HT1080 (cell line): ENCODE measurements at places on chromosomes 12 and 14.

DNA sequence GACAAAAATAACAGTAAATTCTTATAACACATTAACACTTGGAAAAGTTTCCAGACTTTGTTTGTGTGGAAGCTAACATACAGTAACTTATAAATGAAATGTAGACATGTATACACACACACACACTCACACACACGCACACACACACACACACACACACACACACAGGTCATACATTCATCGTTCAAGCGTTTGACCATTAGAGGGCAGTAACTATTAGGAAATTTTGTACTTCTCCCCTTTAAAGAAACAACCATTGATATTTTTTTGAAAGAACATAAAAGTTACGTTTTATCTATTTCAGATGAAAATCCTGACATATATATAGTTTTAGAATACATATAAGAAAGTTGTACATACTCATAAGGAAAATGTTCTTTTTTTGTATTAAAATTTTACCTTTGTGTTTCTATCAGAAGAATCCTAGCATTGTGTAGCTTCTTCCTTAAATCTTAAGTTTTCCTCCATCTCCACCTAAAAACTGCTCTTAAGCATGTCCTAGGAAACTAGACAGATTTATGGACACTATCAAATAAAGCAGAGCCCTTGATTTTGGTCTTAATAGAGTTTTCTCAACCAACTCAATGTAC is 29.0 kb downstream of the PTPRQ start:
- peak; percentile 69 for DNase-seq

GRCh38 chr12:6310771-6311610 is 509 bp downstream of the PLEKHG6 start:
- DNase-seq: no peak

DNA sequence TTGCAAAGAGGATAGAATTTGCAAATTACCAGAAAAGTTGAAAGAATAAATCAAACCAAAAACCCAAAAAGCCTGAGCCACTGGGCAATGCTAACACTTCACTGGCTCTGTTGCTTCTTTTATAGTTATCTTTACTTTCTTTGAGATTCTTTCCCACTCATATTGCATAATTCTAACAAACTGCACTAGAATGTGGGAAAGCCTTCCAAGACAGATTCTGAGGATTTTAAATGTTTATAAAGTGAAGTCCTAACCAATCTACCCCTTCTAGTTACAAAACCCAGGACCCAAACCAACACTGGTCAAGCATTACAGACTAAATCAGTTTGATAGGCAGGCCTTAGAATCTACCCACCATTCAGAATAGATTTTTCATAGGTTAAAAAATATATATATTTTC is 150.9 kb downstream of the MED13L start:
- no peak for DNase-seq

- peak; percentile 44 for DNase-seq
Observed at GRCh38 chr12:121060149-121061001, 21.3 kb upstream of the OASL start.

GRCh38 chr12:92146497-92147224 is 1.0 kb upstream of the BTG1 start:
- DNase-seq: no peak

- no peak for DNase-seq
Observed at GRCh38 chr12:123059500-123059899, 79.0 kb downstream of the ARL6IP4 start.

DNA sequence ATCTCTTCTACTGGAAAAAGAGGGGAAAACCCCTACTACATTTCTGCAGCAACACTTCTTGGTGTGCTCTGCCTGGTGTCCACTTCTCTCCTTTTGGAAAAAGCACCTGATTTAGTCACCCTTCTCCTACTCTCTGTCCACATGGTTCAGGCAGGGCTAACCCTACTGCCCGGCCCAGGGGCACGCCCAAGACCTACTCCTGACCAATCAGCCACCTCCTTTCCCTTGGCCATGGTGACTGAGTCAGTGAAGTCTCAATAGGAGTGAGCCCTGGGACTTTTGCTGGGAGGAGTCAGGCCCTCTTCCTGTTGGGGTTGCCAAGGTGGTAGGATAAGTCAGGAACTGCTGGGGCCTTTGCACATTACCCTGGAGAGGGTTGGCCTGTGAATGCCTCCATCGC is 52.5 kb upstream of the MYL2 start:
- no peak for DNase-seq

DNA sequence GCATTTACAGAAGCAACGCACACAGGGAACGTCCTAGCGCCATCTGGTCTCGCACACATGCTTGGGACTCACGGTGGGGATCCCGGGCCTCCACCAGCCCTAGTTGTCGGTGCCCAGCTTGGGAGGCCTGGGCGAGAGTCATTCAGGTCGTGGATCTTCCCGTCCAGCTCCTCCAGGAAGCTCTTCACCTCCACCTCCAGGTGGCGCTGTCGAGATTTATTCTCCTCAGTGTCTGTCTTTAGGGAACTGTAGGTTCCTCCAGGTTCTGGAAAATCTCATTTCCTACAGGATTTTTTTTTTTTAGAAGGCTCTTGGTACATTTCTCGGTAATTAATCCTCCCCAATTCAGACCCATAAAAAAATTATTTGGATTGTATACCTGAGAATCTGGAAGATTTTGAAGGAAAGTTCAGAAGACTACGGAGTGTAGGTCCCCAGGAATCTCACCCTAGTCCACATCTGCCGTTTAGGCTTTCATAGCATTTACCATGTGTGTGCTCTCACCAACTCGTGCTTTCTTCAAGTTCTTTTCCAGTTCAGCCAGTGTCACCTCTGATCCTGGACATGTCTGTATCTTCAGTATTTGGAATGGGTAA is 910.0 kb downstream of the TMEM121 start:
- peak; percentile 25 for DNase-seq

- peak; percentile 97 for DNase-seq
Observed at GRCh38 chr14:53011053-53011462, 60.2 kb upstream of the FERMT2 start.

GRCh38 chr12:11652351-11653040 is 3.0 kb downstream of the ETV6 start:
- DNase-seq: peak; percentile 57

GRCh38 chr12:49549735-49550692 is 11.2 kb downstream of the KCNH3 start:
- DNase-seq: no peak

DNA sequence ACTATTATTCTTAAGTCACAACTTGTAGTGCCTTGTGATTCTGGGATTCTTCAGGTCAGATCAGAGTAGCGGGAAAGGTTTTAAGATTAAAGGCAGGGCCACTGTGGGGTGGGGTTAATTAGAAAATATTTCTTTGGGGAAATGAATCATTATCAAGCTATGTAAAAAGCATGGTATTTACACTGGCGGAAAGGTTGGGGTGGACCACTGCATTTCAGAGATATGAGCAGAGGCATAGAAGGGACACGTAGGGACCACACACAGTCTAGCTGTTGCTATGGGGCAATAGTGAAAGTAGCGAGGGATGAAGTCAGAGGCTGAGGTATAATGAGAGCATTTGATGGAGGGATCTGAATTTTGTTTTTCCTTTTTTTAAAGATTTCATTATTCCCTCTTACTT is 31.7 kb upstream of the KCNH3 start:
- peak; percentile 91 for DNase-seq

DNA sequence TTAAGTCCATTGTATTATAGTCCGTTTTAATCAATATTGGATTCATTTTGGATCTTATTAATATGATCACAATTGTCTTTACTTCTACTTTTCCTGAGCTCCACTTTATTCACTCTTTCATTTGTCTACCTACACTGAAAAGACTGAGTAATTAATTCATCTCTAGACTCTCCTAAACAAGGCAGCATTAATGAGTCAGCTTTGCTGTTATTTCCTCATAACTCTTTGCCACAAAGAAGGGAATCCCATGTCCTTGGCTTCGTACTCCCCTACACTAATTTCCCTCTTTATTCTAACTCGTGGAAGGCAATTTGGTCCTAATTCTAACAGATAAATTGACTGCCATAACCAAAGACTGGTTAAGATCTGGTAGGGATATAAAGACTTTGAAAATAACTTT is 91.9 kb downstream of the ARMH4 start:
- peak; percentile 18 for DNase-seq

DNA sequence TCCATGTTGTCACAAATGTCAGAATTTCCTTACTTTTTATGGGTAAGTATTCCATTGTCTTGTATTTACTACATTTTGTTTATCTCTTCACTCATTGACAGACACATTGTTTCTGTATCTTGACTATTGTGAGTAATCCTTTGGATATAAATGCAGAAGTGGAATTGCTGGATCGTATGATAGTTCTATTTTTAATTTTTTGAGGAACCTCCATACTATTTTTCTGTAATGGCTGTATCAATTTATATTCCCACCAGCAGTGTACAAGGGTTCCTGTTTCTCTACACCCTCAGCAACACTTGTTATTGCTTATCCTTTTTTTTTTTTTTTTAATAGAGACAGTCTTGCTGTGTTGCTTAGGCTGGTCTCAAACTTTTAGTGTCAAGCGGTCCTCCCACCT is 3.5 kb upstream of the KICS2 start:
- DNase-seq: no peak

DNA sequence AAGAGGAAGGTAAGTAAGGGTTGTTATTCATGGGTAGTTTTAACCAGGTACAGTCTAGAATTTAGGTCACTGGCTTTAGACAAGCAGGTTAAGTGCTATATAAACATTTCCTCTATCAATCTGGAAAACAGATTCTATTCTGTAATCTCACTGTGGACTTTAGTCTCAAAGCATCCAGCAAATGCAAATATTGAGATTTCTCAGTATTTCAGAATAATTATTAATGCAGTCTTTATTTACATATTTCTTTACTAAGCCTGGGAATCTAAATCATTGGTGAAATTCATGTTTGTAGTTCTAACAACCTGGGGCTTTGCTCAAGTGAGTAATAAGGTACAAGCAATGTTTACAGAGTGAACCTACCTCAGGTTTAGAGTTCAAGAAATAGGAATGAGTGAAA is 61.9 kb downstream of the SLC41A2 start:
- DNase-seq: no peak

GRCh38 chr14:58972233-58973017 is 216.0 kb upstream of the DAAM1 start:
- DNase-seq: no peak

DNA sequence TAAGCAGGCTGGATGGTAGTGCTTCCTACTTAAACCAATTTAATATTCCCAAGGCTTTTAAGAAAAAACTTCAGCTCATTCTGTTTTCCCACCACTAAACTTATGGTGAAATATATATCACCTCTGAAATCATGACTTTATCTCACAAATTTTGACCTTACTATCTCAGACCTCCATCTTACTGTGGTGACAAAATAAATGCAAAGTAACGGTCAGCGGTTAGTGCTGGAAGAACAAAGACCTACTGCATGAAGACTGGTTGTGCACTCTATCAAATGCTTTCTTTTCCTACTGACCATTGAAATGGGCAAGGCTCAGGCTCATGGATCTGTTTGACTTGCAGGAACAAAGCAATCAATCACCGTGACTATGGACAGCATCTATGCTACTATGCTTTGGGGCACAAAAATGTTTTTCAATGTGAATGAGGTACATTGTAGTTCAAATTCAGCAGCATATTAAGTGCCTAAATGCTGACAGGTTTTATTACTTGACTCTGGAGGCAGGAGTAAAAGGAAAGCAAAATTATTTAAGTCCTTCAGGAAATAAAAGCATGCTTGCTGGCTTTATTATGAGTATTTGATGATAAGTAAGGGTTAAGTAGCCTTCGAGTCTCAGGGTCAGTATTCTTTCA is 43.1 kb upstream of the GTF2A1 start:
- no peak for DNase-seq

DNA sequence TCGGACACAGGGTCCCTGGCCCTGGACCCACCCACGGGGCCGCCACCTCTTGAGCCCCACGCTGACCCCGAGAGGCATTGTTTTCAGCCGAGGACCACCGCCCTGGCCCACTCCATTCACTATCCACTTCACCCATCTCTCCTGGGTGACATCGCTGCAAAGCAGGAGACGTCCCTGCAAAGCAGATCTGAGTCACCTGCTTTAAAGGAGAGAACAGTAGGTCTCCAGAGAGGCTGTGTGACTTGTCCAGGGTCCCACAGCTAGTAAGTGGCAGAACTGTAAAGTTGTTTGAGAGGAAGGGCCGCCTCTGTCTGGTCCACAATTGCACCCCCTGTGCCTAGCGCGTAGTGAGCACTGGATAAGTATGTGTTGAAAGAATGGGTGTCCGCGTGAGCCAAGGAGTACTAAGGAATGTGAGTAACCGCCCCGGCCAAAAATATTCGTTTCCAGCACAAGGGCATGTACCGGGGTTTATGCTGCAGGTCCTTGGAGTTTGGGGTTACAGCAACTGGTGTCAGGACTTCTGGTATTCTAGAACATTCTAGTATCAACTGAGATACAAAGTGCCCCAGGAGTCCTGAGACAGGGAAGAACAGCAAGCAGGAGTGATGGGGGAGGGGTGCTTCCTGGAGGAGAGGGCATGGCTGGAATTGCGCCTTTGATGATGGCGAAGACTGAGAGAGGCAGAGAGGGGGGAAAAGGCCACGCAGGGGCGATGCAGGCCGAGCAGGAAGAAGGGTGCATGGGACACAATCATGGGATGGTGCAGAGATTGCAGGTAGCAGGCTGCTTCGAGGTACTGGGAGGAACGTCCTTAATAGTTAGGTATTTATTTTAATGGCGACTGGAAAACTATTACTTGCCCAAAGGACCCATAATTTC is 91.1 kb downstream of the SCARB1 start:
- DNase-seq: no peak

GRCh38 chr14:59831121-59831730 is 39.4 kb downstream of the RTN1 start:
- DNase-seq: no peak

GRCh38 chr12:95371571-95371970 is 102.4 kb upstream of the METAP2 start:
- DNase-seq: no peak

- DNase-seq: no peak
Observed at GRCh38 chr14:24264298-24264697, 1.3 kb upstream of the TGM1 start.

GRCh38 chr12:131366261-131366871 is 344.5 kb upstream of the SFSWAP start:
- no peak for DNase-seq

GRCh38 chr12:49664591-49665239 is 41.4 kb downstream of the PRPF40B start:
- peak; percentile 25 for DNase-seq

- no peak for DNase-seq
Observed at GRCh38 chr12:99600388-99600787, 47.2 kb upstream of the GARIN6 start.

- peak; percentile 11 for DNase-seq
Observed at GRCh38 chr12:58066296-58066695, 124.9 kb downstream of the ATP23 start.

- no peak for DNase-seq
Observed at GRCh38 chr12:131747276-131748177, 36.6 kb downstream of the SFSWAP start.

- DNase-seq: no peak
Observed at GRCh38 chr14:39456702-39457250, 24.5 kb upstream of the FBXO33 start.

GRCh38 chr12:107929436-107929835 is 154.9 kb downstream of the ASCL4 start:
- DNase-seq: peak; percentile 65

- DNase-seq: no peak
Observed at GRCh38 chr14:89205137-89205740, 211.8 kb downstream of the FOXN3 start.
